ENCODE measurements at places on chromosomes 7 and 10.
A peak's percentile ranks its signal among the peaks of the same experiment; 100 is the strongest.

- DNase-seq = no peak
Measured at GRCh38 chr7:116097365-116098009, 66.9 kb upstream of the TFEC start.

DNA sequence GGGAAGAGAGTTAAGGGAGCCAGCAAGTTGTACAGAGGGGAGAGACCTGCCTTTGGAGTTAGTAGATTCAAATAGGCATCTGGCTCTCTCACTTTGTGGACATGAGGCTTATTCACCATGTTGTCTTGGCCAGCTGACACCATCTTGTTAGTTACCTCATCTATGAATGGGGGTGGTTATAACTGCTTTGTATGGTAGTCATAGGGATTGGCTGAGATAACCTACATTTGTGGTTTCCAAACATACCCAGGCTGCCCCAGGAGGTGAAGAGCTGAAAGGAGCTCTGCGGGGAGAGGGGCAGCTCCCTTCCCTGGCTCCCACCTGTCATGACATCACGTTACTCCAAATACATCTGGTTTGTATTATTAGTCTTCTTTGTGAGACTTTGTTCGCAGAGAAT lies 393.3 kb upstream of the AUTS2 start:
- DNase-seq = no peak

GRCh38 chr10:28200775-28201174 lies 102.1 kb downstream of the MPP7 start:
- no peak for DNase-seq

DNA sequence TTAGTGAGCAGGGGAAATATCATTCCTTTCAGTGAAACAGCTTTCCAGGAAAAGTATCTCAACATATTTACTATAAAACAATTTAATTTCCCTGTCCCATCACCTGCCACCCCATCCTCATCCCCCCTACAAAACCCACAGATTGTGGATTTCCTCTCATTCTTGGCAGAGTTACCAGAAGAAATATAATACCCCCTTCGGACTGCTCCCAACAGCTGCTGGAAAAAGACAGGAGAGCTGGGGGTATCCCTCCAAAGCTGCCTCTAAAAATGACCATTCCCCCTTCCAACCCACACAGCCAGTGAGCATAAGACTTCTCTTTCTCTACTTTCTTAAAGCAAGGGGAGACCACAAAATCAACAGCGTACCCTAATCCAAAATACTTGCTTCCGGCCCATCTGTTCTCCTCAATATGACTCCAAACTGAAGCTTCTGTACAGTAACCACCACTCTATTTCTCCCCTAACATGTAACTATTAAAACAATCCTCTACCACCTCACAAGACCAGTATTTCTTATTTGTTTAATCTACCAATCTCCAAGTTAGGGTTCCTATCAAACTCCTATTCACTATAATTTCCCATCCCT lies 7.8 kb downstream of the FBXW4 start:
- no peak for DNase-seq

GRCh38 chr7:109638321-109638720 lies 1068.6 kb downstream of the DNAJB9 start:
- no peak for DNase-seq

- DNase-seq = no peak
Measured at GRCh38 chr10:91896212-91896756, 13.0 kb downstream of the FGFBP3 start.

DNA sequence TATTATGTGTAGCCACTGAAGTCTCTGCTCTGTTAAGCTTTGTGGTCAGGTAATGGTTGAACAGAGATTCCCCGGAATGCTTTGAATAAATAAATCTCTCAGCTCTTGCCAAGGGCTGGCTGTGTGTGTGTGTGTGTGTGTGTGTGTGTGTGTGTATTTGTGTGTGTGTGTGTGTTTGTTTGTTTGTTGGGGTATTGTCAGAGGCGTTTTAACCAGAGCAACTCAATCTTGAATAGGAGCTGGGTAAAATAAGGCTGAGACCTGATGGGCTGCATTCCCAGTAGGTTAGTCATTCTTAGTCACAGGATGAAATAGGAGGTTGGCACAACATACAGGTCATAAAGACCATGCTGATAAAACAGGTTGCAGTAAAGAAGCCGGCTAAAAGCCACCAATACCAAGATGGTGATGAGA lies 256.2 kb upstream of the CACNA2D1 start:
- peak; percentile 57 for DNase-seq

DNA sequence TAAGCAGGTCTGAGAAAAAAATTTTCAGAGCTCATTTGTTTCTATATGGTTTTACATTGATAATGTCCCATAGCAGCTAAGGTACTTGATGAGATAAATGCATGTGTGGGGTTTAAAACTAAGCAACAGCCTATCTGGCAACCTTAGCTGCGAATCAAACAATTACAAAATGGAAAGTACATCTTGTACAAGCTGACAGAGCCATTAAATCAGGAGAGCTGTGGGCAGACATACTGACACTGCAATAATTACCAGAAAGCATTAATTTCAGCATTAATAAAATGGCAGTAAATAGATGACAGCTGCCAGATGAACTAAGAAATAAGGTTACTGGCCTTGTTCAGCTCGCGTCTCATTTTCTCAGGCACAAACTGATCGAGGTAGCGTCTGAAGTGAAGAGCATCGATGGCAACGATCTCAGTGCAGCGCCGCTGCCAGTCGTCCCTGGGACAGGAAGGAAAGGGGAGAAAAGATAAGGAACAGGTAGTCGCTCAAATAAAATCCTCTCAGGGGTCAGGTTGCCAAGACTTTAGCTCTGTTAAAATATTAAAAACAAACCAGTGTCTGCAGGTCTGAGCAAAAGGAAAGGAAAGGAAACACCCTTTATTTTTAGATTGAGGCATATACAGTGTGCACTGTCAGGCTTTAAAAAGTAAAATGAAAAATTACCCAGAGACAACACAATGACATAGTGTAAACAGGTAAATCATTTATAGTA lies 79.7 kb upstream of the OGDHL start:
- no peak for DNase-seq

DNA sequence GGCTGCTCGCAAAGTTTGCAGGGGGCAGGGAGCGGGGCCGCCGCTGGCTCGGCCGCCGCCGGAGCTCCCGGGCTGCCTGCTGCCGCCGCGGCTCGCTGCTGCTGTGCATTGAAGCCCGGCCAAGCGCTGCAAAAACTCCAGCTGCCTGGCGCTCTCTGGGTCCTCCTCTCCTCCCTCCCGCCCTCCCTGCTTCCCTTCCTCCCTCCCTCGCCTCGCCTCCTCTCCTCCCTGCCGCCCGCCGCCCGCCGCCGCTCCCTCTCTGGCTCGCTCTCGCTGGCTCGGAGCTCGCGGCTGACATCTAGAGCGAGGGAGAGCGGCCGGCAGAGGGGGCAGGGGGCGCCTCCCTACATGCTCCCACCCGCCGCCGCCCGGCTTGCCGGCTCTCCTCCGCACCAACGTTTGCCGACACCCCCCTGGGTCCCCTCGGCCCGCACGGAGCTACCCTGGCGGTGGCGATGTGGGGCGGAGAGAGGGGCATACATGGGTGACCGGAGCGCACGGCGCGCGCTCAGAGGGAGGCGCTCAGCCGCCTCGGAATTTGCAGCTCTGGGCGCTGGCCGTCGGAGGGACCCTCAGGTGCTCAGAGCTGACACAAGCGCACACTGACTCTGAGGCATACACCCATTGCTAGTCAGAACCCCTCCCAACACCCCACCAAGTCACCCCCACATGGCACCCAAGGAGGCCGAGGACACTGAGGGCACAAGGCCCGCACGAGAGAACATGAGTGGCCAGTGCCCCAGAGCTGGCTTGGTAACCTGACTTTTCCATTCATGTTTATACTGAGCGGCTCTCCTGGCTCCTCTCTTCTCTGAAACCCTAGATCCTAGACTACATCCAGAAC lies 1.2 kb upstream of the PLXNA4 start:
- peak; percentile 74 for DNase-seq

- DNase-seq = no peak
Measured at GRCh38 chr7:96216373-96216772, 105.5 kb downstream of the SLC25A13 start.

DNA sequence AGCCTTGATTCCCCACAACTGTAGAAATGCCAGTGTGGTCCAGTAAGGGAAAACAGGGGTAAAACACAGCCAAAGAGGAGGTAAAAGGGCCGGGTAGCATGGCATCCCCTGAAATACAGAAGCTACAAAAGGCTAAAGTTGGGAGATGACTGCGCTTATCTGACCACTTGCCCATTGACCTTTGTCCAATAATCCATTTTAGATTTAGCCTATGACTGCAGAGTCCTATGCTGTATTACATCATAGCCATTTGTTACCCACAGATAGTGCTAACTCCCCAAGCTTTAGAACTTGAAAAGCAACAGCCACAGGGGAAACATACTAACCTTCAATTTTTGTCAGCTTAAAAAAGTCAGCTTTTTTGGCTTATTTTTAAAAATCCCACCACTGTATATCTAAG lies 26.2 kb downstream of the MTPN start:
- no peak for DNase-seq

- DNase-seq = no peak
Measured at GRCh38 chr7:157158400-157158799, 19.7 kb downstream of the UBE3C start.

DNA sequence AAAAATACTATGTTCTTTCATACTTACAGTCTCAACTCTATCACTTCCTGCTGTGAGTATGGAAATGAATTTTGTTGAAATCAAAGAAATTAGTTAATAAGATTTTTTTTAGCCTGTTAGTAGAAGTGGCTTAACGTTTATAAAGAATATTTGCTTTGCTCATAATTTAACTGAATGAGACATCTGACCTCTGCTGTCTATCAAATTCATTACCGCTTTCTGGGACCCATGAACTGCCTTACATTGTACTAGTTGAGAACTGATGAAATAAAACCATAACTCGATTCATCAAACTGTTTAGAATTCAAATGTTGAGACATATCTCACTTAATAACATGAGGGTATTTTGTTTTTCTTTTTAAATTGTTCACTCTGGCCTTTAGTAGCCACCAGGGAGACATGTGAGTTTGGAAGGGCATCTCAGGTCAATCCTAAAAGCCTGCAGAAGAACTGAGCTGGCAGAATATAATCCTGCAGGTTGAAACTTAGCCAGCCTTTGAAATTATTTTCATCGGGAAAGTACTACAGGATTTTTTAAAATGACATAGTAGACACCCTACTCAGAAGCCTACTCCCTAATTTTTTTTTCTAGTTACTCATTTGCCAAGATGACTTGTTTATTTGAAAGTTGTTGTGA lies 78.7 kb downstream of the KIAA1217 start:
- DNase-seq = no peak

GRCh38 chr10:2119316-2119715 lies 382.0 kb upstream of the ADARB2 start:
- no peak for DNase-seq

- no peak for DNase-seq
Measured at GRCh38 chr10:112966194-112966855, 16.3 kb downstream of the TCF7L2 start.

- DNase-seq = no peak
Measured at GRCh38 chr10:72065439-72066025, 22.8 kb downstream of the SPOCK2 start.

- DNase-seq = no peak
Measured at GRCh38 chr10:21989453-21990154, 13.9 kb downstream of the DNAJC1 start.

- DNase-seq = no peak
Measured at GRCh38 chr10:131646551-131647525, 254.0 kb upstream of the PPP2R2D start.

DNA sequence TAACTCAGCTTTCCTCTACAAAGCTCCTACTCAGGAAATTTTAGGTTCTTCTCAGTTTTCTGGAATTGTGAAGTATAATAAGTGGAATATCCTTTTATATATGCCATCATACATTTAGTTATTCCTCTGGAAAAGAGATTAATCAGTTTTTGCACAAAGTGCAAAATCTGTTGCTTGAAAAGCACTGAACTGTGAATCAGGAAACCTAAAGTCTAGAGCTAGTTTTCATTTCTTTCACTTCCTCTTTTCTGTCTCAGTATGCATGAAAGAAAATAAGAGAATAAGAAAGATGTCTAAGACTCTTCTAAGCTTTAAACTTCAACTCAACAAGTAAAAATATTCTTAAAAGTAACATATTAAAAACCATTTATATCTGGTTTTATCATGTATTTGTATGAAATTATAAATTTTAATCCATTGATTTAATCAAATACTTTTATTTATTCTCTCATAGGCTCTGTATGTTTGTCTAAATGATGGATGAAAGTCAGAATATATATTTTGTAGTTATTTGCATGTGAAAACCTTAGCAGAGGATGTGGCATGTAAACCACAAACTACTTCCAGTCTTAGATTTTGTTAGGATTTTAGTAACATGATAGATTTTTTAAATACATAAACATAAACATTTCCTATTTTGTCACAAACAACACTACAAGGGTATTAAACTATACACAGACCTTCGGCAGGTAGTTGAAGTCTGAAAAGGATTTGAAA lies 1073.0 kb downstream of the XPNPEP1 start:
- no peak for DNase-seq

GRCh38 chr10:89940076-89940475 lies 238.7 kb downstream of the KIF20B start:
- DNase-seq = no peak

DNA sequence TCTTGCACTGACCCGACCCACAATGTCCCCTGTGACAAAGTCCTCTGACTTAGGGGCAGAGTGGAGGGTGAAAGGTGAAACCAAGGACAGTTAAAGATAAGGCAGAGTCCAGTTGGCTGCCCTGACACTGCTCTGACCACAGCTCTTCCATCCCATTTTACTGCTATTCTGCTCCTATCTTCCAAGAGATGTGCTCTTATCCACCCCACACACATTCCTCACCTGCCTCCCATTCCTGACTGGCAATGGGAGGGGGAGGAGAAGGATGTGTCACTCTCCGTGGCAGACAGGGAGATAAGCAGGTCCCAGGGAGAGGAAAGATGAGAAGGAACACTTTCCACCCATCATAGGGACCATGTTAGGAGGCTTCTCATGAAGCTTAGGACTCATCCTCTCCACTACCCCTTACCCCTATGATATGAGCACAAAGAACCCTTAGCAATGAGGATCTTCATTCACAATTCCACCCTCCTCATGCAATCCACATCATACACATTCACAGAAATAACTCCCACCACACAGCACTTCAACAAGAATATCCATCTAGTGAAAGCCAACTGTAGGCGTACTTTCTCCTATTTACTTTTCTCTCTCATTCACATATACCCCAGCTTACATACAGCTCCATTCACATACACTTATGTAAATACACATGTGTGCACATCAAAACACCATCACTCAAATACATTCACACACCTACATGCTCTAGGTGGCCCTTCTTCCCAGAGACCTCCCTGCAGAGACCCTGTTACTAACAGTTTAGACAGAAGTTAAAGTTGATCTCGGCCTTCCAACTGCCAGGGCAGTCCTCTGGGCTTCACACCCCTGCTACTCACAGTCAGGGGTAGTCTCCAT lies 6.6 kb downstream of the SYNPO2L start:
- no peak for DNase-seq
